ENCODE measurements at places on chromosomes 12 and 14.

DNA sequence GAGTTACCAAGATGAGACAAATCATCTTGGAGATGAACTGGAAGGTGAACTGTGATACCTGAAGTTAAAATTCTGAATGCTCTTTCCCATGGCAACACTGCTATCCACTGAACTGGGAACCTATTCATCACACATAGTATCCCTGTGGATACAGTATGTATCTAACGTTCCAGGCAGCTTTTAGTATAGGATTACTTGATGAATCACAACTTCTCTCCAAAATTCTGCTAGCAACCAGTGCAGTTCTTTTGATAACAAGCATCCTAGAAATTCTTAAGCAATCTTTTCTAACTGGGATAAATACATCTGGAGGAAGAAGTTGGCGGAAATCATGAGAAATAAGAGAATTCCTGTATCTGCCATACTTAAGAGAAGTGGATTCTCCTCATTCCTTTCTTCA is 66.4 kb downstream of the PAWR start:
- DNase-seq: no peak

- no peak for DNase-seq
These were observed 806.8 kb downstream of the AACS start for GRCh38 chr12:125871811-125872594.

- DNase-seq: no peak
These were observed 36.3 kb upstream of the BAZ1A start for GRCh38 chr14:34911209-34912150.

GRCh38 chr14:61640158-61641136 is 54.9 kb upstream of the HIF1A start:
- DNase-seq: no peak

- DNase-seq: no peak
These were observed 47.3 kb upstream of the FZD10 start for GRCh38 chr12:130114952-130115351.

- DNase-seq: peak; percentile 69
These were observed at the start of gene RPS6KL1 for GRCh38 chr14:74922752-74923401. Gene RPS6KL1, minus strand, starts transcription at chr14:74923260. Its CDS starts 1,719 bp downstream, at chr14:74921541.

GRCh38 chr14:35134329-35135123 is 12.2 kb downstream of the PRORP start:
- no peak for DNase-seq

- no peak for DNase-seq
These were observed 25.9 kb upstream of the LTA4H start for GRCh38 chr12:96061323-96061722.

DNA sequence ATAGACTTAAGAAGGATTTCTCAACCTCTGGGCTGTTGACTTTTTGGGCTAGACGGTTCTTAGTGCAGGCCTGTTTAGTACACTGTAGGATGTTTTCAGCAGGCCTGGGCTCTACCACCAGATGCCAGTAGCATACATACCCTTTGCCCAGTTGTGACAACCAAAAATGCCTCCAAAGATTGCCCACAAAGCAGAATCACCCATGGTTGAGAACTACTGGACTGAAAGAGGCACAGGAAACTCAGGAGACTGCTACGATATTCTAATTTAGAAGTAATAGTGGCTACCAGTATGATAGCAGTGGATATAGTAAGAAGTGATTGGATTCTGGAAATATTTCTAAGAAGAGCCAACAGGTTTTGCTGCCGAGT is 15.5 kb downstream of the SLC35E3 start:
- DNase-seq: no peak

DNA sequence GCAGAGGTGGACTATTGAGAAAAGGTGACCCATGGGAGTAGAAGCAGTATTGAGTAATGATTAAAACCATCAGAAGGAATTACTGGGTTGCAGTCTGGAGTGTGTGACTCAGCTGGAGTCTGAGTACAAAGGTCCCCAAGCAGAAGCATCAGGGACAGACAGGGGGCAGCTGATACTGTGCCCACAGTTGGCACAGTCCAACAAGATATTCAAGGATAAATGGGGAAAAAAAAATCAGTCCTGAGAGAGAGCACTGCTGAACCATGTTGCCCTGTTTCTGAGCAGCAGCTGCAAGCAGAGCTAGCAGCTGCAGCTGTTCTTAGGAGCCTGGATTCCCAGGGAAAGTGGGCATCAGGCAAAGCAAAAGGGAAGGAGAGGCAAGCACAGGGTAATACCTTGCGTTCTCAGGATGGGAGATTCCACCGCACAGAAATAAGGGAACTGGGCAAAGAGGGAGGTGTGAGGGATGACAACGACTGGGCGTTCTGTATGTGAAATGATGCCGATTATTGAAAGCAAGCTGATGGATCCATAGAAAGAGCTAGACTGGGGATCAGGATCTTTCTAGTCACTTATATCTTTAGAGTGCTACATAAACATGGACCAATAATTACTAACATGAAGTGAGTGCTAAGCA is 17.7 kb downstream of the NEUROD4 start:
- no peak for DNase-seq

DNA sequence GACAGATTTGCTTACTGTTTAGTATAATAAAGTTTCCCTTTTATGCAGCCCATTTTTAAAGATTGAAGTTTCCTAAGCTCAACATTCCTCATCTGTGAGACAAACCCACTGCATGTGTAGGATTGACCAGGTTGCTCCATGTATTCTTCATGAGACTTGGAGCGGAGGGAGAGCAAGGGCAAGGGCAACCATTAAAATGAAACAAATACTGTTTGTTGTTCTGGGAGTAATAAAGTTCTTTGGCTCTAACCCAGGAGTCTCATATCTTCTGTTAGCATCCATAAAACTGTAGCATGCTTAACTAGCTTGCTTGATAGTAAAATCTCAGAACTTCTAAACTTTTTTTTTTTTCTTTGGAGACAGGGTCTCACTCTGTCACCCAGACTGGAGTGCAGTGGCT is 74.2 kb downstream of the NTS start:
- no peak for DNase-seq
